ENCODE measurements at places on chromosomes 2 and 18.

DNA sequence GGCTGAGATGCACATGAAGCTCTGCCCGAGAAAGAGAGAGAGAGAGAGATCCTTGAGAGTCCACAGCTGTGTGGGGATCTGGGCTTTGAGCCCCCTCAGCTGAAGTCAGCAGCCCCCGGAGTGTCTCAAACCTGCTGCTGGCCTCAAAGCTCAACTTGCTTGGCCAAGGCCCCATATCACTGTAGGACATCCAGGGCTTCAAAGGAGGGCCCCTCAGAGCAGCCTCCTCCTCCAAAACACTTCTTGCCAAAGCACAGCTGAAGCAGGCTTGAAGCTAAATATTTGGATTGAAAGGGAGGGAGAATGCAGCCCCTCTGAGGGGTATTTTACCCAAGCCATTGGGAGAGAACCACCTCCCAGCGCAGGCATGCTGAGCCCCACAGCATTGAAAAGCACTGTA is 357.6 kb downstream of the OSR1 start:
- no peak for DNase-seq

- no peak for DNase-seq
Measured at GRCh38 chr2:218963601-218964000, 4.1 kb downstream of the CDK5R2 start.

- DNase-seq = no peak
Measured at GRCh38 chr2:204152616-204153015, 216.1 kb downstream of the ICOS start.

DNA sequence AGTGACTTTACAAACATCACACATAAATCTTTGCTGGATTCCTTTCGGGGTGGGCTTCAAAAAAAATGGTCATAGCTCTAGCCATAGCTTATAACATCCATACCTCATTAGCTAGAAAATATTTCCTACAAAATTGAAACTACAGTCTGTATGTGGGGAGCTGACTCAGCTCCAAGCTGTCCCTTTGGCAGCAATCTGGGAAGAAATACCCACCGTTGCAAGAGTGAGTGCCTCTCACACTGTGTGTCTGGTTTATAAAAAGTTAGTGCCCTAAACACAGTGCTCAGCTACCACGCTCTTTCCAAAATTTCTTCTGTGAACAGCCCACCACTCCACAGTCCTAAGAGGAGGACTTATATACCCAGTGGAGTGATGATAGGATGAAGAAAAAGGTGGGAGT is 170.1 kb downstream of the RBM43 start:
- no peak for DNase-seq

DNA sequence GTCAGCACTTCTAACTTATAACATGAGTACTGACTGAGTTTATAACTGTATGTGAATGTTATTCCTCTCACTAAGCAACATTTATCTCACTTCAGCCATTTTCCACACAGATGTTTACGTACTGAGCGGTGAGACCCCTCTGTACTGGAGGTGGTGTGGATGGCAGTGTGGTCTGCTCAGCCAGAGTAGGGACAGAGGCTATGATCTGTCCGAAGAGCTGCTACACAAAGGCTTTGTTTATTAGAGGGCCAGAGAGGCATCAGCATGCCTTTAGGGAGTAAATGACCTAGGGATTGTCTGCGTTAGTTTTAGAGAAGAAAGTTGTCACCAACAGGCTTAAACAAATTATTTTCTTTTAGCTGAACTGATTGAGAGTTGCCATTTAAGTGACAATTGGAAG is 23.2 kb upstream of the TACR1 start:
- no peak for DNase-seq

GRCh38 chr2:25324905-25325592 is 16.7 kb downstream of the DNMT3A start:
- DNase-seq = no peak

- DNase-seq = no peak
Measured at GRCh38 chr18:7617738-7618422, 50.8 kb downstream of the PTPRM start.

DNA sequence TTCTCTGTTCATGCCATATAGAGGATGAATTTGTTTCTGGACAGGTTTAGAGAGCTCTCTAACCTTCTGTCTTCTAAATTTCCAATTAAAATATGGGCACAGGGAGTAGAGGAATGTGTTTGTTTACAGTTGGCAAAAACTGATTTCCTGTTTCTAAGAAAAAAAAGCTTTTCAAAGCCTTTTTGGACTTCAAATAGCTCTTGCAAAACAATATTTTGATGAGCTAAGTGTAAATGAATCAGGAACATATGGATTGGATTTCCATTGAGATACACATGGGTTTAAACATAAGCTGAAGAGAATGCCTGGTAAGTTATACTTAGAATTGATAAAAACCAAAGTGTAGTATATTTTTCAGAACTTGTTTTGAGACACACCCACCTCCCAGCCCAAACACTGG is 677.5 kb downstream of the NYAP2 start:
- DNase-seq = no peak

DNA sequence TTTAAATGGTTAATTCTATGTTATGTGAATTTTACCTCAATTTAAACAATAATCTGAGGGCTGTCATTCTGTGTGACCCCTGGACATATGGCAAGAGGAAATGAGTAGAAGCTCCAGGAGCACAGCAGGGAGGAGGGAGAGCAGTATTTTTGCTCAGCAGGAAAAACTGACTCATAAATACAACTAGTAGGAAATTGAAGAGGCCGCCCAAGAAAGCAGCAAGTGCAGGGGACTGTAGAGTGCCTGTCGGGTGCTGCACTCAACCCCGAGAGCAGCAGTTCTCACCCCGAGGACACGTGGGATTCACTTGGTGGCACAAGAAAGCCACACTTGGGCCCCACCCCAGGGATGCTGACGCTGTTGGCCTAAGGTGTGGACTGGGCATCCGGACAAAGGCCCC is 60.8 kb downstream of the NPAS2 start:
- DNase-seq = no peak

DNA sequence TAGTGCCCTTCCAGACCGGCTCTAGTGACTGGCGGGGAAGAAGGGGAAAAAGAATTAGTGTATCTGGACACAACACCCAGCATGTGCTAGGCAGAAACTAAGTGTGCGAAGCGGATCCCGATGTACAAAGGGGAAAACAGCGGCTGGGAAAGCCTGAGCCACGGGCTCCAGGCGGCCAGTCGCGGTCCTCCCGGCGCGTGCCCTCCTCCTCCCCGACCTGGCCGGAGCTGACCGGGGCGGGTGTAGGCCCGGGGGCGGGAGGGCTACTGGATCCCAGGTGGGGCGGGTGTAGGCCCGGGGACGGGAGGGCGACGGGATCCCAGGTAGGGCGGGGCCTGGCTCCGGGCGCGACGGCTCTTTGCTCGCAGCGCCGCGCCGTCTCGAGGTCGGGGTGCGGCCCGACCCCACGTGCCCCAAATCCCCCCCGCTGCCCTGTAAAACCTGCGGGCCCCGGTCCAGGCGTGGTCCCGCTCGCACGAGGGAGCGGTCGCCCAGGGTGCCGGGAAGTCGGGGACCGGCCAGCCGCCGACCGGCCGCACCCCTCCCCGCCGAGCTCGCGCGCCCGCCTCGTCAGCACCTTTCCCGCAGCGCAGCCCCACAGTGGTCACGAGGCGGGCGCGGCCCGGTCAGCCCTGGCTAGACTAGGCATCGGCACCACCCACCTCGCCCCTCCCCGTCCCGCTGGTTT is 48.8 kb downstream of the C2orf42 start:
- DNase-seq = no peak

- DNase-seq = no peak
Measured at GRCh38 chr2:147607379-147607778, 237.4 kb upstream of the ACVR2A start.

GRCh38 chr2:240832205-240832727 is 12.2 kb upstream of the KIF1A start:
- DNase-seq = peak; percentile 99

DNA sequence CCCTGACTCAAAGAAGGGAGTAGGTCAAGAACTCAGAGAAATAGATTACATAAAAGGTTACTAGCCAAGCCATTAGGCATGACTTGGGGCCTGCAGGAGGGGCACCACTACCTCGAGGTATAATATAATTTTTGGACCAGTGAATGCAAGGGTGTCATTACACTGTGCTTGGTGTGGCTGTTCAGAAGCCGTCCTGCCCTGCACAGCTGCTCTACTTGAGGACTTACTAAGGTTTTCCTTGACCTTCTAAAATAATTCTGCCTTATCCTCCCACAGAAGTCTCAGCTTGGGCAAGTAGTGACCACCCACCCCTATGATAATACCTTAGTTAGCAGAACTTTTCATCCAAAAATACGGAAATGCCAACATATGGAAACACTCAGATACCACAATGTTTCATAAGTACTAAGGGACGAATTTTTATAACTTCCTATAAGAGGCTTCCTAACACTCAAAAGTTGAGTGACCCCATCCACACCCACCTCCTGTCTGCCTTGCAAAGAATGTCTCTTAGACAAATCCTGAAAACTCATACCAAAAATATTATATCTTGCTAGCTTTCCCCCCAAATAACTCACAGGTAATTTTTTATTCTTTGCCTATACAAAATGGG is 17.7 kb upstream of the ATG16L1 start:
- DNase-seq = no peak

DNA sequence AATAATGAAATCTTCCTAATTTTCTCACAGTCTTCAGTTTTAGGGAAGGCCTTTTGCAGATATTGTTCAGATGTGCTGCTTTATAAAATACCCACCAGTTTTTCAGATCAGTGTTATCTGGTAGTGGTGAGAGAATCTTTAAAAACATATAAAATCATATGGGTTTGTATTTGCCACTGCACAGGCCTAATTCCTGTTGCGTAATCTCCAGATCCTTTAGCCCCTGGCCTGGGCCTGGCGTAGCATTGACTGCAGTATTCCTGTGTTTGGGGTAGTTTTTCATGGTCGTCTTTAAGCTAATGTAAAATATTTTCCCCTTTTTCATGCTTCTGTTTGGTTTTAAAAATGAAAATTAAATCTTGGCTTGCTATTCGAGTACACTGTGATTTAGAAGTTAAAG is 43.2 kb downstream of the TSHZ1 start:
- no peak for DNase-seq

All from CD4-positive, alpha-beta T cell treated with Interleukin-6 at 100 ng/mL for 8 hours (primary cell).